ENCODE measurements at places on chromosomes 16 and 17. TPM values are rescaled to one million over a fixed set of nuclear protein-coding genes. Genes with fewer than 3 reads are reported as not detected.

The CCL17 gene
- polyA plus RNA-seq = not detected

The RPL19 gene
- polyA plus RNA-seq = 2,730 TPM

DNA sequence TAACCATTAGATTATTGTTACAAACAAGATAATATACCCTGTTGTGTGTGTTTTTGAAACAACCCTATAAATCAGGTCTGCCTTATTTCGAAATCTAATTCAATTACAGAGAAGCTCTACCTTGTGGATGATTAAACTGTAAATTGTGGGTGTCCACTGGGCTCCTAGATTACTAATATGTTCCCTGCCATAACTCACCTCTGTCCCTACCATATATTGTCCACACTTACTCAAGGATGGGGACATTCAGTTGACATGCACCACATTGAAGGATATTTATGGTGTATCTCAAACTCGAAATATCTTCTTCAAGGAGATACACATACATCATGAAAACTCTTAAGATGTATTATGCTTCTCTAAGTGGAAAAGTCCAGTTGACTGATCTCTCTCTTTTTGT is 617.6 kb upstream of the EEF2KMT start:
- H3K4me3 ChIP-seq = no peak overlapping the region
- no peaks in the 10 kb centered on the region for H3K36me3 ChIP-seq
- DNase-seq = no peak
- H3K27me3 ChIP-seq = no peaks in the 10 kb centered on the region
- H3K27ac ChIP-seq = no peak overlapping the region
- H3K4me1 ChIP-seq = no peaks in the 10 kb centered on the region

The RAP1GAP2 gene
- 2.0 TPM for polyA plus RNA-seq

The ABCA6 gene
- polyA plus RNA-seq = 7.2 TPM

The SEZ6L2 gene
- polyA plus RNA-seq = 2.4 TPM

- H3K36me3 ChIP-seq = no peaks in the 10 kb centered on the region
- H3K4me3 ChIP-seq = peak within 1 kb of the TSS; percentile 17
- DNase-seq = peak; percentile 71
- no peaks in the 10 kb centered on the region for H3K27me3 ChIP-seq
- peak within 1 kb of the TSS; percentile 56 for H3K27ac ChIP-seq
These were observed at the start of gene BCO1 for GRCh38 chr16:81238296-81239011. TSS of gene BCO1 (plus strand) at chr16:81238689. CDS start at chr16:81238909, 220 bp downstream.

DNA sequence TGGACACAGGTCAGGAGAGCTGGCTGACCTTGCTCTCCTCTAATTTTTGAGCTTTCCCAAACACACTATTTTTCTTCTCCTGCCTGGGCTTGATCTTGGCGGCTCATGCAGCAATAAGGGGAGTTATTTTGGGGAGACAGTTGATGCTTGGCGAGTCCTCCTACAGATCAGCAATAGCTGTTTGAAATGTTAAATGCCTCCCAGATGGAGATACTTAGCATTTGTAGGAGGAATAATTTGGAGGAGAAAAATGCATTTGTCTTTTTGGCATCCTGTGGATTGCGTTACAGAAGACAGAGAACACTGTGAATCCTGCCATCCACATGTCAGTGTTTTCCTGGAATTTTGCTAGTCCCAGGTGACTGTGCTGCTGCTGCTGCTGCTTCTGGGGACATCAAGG is 328.0 kb upstream of the XYLT1 start:
- H3K27me3 ChIP-seq = no peaks in the 10 kb centered on the region
- H3K4me1 ChIP-seq = no peaks in the 10 kb centered on the region
- H3K27ac ChIP-seq = no peak overlapping the region
- no peaks in the 10 kb centered on the region for H3K36me3 ChIP-seq
- peak; percentile 10 for DNase-seq

- peaks cover 6% of the 10 kb centered on the region for H3K27me3 ChIP-seq
- H3K27ac ChIP-seq = peak overlapping the region; percentile 90
- H3K4me3 ChIP-seq = no peak overlapping the region
- H3K36me3 ChIP-seq = no peaks in the 10 kb centered on the region
- DNase-seq = no peak
These were observed 21.8 kb downstream of the FAM20A start for GRCh38 chr17:68579194-68579927.

DNA sequence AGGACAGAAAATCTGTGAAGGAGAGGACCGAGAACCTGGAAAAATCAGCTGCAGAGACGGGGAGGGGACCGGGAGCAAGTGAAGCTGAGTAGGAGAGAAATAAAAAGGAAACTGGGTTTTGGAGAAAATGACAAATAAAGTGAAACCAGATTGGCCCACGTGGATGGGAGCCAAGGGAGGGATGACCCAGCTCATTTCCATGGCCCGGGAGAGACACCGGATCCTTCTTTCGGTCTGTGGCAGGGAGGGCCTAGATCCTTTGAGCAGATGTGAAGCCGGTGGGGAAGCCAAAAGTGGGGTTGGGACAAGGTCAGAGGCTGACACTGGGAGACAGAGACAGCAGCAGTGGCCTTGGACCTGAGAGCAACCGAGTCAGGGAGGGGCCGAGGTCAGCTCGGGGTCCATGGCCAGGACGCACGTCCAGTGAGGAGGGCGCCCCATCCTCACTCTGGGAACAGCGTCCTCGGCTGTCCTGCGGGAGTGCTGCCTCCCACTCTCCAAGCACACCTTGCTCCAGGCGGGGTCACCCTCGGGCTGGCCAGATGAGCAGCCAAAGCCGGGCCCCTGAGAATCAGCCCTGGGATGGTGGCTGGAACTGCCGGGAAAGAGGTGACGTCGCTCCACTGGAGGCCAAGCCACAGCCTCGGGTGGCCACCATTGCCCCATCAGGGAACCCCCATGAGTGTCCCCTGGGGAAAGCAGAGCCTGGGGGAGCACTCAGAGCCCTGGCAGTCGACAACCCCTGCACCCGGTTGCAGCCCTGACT is 50.8 kb upstream of the CDR2 start:
- peaks cover 14% of the 10 kb centered on the region for H3K4me1 ChIP-seq
- no peak overlapping the region for H3K4me3 ChIP-seq
- no peaks in the 10 kb centered on the region for H3K27me3 ChIP-seq
- H3K27ac ChIP-seq = peak overlapping the region; percentile 84

The TMC8 gene
- polyA plus RNA-seq = 3.2 TPM

- H3K27ac ChIP-seq = no peak overlapping the region
- peaks cover 28% of the 10 kb centered on the region for H3K27me3 ChIP-seq
- H3K4me1 ChIP-seq = peaks cover 22% of the 10 kb centered on the region
- no peaks in the 10 kb centered on the region for H3K36me3 ChIP-seq
- H3K4me3 ChIP-seq = no peak overlapping the region
These were observed 2.9 kb downstream of the SMPD3 start for GRCh38 chr16:68445458-68445857.

DNA sequence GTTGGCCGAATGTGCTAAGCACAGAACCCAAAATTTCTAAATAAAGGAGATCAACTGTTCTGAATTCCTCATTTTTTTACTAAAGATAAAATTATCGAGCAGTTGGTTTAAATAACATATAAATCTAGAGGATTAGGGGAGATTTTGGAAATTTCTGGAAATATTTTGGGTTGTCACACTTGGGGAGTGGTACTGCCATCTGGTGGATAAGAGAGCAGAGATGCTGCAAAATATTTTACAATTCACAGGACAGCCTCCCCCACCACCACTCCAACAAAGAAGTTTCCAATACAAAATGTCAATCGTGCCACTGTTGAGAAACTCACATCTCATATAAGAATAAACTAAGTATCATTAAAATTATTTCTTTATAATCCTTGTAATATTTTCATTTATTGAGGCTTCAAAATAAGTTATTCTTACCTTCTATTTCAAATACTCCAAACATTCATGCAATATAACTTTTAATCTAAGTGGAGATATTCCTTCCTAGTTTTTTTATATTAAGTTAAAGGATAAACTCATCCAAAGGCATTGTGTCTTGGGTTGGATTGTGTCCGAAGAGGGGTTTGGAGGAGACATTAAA is 17.0 kb upstream of the ABCA8 start:
- H3K27ac ChIP-seq = no peak overlapping the region
- peak; percentile 80 for DNase-seq
- H3K36me3 ChIP-seq = no peaks in the 10 kb centered on the region
- peaks cover 2% of the 10 kb centered on the region for H3K4me1 ChIP-seq

GRCh38 chr17:48610282-48611211 is at the start of gene HOXB7:
TSS of gene HOXB7 (minus strand) at chr17:48611017. CDS start at chr17:48610918, 99 bp downstream.
- H3K27ac ChIP-seq = peak within 1 kb of the TSS; percentile 69
- peak; percentile 55 for DNase-seq
- peaks cover 100% of the 10 kb centered on the region for H3K27me3 ChIP-seq
- peaks cover 31% of the 10 kb centered on the region for H3K4me1 ChIP-seq
- peak within 1 kb of the TSS; percentile 63 for H3K4me3 ChIP-seq

DNA sequence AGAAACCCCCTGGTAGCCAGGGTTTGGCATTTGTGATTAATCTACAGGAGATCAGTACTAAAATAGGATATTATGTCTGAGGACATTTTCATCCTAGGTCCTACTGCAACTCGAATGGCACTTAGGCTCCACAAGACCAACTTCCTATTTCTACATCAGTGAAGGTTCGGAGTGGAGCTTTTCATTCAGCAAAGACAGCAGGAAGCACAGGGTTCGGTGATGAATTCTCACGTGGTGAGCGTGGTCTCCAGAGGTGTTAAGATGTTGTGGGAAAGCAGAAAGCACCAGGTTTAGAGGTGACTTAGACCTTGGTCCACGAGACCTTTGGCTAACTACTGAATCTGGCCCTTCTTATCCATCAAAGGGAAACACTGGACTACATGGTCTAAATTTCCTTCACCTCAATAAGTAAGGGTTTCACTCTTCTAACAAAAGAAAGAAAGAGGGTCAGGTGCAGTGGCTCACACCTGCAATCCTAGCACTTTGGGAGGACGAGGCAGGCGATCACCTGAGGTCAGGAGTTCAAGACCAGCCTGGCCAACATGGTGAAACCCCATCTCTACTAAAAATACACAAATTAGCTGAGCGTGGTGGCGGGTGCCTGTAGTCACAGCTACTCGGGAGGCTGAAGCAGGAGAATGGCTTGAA is 13.9 kb upstream of the HELZ start:
- no peak overlapping the region for H3K4me3 ChIP-seq
- peaks cover 3% of the 10 kb centered on the region for H3K4me1 ChIP-seq
- peak; percentile 49 for DNase-seq

The ZCCHC14 gene
- polyA plus RNA-seq = 20.8 TPM

GRCh38 chr17:57632294-57632693 is 112.8 kb downstream of the CCDC182 start:
- no peaks in the 10 kb centered on the region for H3K27me3 ChIP-seq
- H3K4me3 ChIP-seq = no peak overlapping the region
- no peak overlapping the region for H3K27ac ChIP-seq
- no peaks in the 10 kb centered on the region for H3K4me1 ChIP-seq

GRCh38 chr16:81517629-81518438 is 73.2 kb downstream of the CMIP start:
- H3K27ac ChIP-seq = no peak overlapping the region
- H3K4me3 ChIP-seq = no peak overlapping the region
- no peaks in the 10 kb centered on the region for H3K27me3 ChIP-seq
- no peak for DNase-seq
- peaks cover 3% of the 10 kb centered on the region for H3K36me3 ChIP-seq

The CCDC200 gene
- polyA plus RNA-seq = 7.7 TPM

DNA sequence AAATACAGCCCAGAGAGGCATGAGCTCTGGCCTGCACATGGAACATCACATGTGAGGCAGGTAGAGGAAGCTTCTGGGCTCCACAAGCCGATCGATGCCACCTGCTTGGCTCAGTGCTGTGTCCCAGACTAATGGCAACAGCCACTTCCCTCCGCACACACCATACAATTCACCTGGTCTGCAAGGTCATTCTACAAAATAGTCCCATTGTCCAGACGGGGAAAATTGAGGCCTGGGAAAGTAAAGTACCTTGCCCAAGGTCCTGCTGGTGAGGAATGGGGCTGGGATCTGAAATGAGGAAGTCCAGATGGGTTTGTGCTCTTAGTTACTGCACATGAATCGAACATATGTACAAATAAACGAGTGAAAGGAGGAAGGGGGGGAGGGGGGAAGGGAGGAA is 88.0 kb downstream of the LITAF start:
- H3K36me3 ChIP-seq = no peaks in the 10 kb centered on the region
- H3K4me3 ChIP-seq = no peak overlapping the region
- no peak overlapping the region for H3K27ac ChIP-seq
- DNase-seq = no peak

- H3K4me1 ChIP-seq = peaks cover 35% of the 10 kb centered on the region
- peak overlapping the region; percentile 99 for H3K27ac ChIP-seq
- peaks cover 69% of the 10 kb centered on the region for H3K36me3 ChIP-seq
- DNase-seq = no peak
- H3K27me3 ChIP-seq = no peaks in the 10 kb centered on the region
- peak overlapping the region; percentile 73 for H3K4me3 ChIP-seq
These were observed 669 bp downstream of the RNF167 start for GRCh38 chr17:4940555-4941318.

The ARSG gene
- polyA plus RNA-seq = 2.2 TPM

The ITGB4 gene
- 16.7 TPM for polyA plus RNA-seq

DNA sequence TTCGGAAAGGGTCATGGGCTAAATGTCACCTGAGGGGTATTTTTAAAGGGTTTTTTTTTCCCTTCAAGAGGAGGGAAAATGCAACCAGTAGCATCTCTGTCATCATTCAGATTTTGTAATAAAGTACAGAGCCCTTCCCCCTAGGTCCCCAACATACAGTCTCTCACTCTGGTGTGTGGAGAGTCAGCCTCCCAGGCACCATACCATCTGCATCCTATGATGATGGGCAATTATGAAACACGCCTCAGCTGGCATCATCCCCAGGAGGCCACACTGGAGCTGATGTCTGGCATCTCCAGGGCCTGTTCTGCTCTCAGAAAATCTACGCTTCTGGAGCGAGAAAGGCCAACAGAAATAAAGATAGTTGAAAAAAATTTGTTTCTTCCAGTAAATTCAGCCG is 32.0 kb downstream of the TBX4 start:
- H3K27ac ChIP-seq = no peak overlapping the region
- peaks cover 18% of the 10 kb centered on the region for H3K4me1 ChIP-seq
- H3K36me3 ChIP-seq = peaks cover 47% of the 10 kb centered on the region
- peaks cover 3% of the 10 kb centered on the region for H3K27me3 ChIP-seq

DNA sequence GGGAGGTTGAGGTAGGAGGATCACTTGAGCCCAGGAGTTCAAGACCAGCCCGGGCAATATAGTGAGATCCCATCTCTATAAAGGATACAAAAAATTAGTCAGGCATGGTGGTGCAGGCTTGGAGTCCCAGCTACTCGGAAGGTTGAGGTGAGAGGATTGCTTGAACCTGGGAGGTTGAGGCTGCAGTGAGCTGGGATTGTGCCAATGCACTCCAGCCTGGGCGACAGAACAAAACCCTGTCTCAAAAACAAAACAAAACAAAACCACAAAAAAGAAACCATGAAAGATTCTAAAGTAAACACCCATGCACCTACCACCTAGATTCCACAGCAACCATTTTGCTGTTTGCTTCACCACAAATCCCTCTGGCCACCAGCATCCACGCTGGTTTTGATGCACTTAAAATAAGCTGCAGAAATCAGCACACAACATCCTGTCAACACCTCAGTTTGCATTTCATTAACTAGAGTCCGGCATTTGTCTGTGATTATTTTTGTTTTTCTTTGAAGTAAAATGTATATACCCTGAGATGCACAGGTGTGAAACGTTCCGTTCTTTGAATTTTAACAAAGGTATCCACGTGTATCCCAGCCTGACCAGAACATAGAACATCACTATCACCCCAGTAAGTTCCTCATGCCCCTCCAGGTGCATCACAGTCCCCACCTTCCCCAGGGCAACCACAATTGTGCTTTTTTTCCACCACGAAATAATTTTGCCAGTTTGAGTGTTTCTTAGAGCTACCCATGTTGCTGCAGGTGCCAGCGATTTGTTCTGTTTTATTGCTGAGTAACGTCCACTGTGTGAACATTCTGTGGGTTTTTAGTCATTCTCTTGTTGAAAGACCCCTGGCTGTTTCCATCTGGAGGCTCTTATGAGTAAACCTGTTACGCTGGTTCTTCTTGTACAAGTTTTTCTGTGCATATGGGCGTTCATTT is 191.5 kb downstream of the SEC14L1 start:
- no peaks in the 10 kb centered on the region for H3K36me3 ChIP-seq
- no peak overlapping the region for H3K4me3 ChIP-seq
- peak; percentile 3 for DNase-seq
- no peaks in the 10 kb centered on the region for H3K27me3 ChIP-seq

The KRT36 gene
- polyA plus RNA-seq = not detected
